ENCODE measurements at places on chromosomes 5 and 9. TPM values are rescaled to one million over a fixed set of nuclear protein-coding genes. Genes with fewer than 3 reads are reported as not detected.

DNA sequence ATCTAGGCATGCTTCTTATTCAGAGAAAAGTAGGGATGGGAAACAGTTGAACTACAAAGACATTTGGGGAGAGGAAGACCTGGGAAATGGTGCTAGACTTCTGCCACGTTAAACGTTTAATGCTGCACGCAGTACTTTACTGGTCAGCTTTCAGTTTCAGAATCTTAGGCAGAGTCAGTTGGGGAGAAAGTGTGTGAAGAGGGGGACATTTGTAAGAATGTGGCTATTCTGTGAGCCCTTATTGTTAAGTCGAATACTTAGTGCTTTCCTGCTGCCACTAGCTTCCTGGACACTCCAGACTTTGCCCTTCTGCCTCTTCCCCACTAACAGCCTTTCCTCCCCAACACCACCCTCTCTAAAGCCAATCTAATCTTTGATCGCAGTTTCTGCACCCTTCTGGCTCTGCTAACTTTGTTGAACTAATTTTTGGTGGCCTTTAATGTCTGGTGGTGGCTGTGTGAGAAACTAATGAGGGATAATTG lies 6.1 kb downstream of the CYSTM1 start:
- no peak for DNase-seq

DNA sequence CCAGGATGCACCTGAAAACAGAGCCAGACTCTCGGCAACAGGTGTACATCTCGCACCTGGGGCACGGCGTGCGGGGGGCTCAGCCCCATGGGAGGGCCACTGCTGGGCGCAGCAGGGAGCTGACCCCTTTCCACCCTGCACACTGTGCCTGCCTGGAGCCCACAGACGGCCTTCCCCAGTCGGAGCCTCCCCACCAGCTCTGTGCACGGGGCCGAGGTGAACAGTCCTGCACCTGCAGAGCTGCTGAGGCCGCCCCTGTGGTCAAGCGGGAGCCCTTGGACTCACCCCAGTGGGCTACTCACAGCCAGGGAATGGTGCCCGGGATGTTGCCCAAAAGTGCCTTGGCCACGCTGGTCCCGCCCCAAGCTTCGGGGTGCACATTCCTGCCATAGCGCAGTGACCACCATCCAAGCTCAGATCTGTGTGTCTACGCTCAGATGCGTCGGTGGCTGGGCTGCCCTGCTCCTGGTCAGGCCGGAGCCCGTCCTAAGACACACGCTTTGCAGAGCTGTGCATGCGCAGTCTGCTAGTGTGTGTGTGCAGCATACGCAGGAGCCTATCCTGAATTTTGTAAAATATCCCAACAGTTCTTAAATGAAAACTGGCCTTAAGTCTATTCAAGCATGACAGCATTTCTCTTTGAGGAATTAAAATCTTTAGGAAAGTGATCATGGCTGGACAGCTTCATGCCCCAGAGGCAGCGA lies 8.4 kb upstream of the EXOC3 start:
- DNase-seq, result no peak

- no peak for DNase-seq
Observed at GRCh38 chr5:10069637-10070313, 179.9 kb downstream of the ATPSCKMT start.

Gene IFNA2
- not detected for total RNA-seq

Gene PTPRD
- 85.8 TPM for total RNA-seq

- DNase-seq, result no peak
Observed at GRCh38 chr5:94244921-94245320, 373.5 kb downstream of the KIAA0825 start.

Gene GARIN3
- total RNA-seq, result not detected

Data from Peyer's patch (tissue), 4 donors.